NCI-H1930 (cell line): ENCODE measurements at places on chromosomes 5 and 9.

- DNase-seq, result no peak
Observed at GRCh38 chr9:76789840-76790239, 25.6 kb downstream of the PCA3 start.

- no peak for DNase-seq
Observed at GRCh38 chr5:139481580-139482049, 943 bp downstream of the STING1 start.

- no peak for DNase-seq
Observed at GRCh38 chr9:134378901-134379338, 52.7 kb downstream of the RXRA start.

DNA sequence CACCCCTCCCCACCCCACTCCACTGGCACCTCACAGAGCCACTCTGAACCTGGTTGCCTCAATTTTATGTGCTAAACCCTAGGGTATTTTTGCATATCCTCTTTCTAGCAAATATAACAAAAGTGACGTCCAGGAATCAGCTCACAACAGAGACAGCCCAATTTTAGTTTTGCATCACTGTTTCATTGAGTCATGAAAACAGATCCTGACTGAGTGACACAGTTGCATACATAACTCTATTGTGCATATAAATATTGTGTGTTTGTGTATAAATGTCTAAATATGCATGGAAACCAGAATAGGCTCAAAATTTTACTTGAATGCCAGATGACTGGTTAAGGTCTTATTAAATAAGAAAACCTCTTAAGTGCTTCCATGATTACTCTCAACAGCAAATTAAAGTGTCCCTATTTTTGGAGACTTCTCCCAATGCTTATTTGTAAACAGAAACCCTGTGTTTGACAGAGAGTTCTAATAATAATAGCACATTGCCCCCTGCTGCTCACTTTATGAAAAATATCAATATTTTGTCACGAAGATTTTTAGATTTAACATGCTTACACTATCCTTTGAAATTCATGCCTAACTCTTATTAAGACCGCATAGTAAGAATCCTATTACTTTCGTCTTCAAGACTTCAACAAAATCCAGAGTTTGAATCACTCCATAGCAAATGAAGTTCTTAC is 75.5 kb upstream of the PRRC1 start:
- DNase-seq, result no peak

GRCh38 chr5:7678030-7678429 is 172.9 kb downstream of the CFAP90 start:
- DNase-seq, result no peak

DNA sequence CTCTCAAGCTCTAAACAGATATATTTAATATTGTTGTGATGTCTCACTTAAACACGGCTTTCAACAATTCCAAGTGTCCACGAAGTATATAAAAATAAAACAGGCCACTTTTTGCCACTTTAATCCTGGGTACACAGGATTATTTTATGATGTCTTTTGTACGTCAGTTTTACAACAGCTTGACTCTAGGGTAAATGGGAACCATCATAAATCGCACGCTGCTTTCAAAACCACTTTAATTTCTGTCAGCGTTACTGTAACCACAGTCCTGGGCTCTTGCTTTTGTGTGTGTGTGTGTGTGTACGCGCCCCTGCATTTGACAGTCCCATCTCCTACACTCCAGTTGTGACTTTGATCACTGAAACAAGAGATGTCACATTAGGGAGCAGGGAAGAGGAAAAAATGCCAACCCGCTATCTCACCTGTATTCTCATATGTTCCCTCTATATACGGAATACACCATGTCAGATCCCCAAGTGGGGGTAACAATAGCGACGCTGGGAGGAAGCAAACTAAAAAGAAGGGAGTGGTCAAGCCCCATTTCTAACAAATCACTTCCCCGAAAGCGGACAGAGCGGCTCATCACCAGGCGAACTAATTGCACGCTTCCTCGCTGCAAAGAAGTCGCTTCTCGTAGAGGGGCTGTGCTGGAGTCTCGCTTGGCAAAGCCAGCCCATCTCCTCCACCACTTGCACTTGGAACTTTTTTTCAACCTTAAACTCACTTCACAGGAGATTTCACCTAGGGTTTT is 1.2 kb downstream of the BNC2 start:
- DNase-seq, result no peak

DNA sequence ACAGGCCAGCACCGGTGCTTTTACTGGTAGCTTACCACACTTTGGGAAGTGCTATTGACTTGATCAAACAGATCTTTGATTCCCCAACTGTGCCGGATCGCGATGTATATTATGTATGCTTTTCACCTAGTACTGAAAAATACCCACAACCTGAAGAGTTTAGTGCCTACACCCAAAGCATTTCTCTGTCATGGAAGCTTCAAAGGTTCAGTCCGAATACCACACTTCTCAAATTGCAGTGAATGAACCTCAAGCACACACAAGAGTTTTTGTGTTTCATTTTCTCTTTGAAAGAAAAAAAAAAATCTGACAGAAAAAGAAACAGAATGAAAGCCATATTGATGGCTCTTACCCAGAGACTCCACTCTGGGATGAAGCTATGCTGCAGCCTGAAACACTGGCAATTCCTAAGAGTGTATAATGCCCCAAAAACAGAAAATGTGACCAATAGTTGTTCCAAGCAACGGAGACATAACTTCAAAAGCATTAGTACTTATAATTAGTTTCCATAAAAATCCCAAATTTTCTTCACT is 100.9 kb downstream of the EBF1 start:
- DNase-seq, result no peak

GRCh38 chr9:125444166-125444565 is 182.5 kb downstream of the GAPVD1 start:
- no peak for DNase-seq

DNA sequence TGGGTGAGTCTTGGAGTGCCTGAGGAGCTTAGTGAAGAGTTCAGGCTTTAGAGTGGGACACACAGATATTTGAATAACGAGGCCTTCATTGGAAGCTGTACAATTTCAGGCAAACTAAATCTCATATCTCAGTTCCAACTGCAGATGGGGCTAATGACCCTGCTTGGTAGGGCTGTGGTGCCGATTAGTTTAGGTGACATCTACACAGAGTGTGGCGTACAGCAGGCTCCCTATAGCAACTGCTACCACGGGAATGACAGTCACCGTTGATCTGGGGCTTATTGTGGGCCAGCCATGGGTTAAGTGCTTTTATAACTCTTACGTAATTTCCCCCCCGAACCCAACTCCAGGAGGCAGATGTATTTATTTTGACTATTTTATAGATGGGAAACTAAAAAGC is 70.8 kb downstream of the FAT2 start:
- no peak for DNase-seq

- no peak for DNase-seq
Observed at GRCh38 chr9:20409321-20410092, 212.8 kb downstream of the MLLT3 start.

DNA sequence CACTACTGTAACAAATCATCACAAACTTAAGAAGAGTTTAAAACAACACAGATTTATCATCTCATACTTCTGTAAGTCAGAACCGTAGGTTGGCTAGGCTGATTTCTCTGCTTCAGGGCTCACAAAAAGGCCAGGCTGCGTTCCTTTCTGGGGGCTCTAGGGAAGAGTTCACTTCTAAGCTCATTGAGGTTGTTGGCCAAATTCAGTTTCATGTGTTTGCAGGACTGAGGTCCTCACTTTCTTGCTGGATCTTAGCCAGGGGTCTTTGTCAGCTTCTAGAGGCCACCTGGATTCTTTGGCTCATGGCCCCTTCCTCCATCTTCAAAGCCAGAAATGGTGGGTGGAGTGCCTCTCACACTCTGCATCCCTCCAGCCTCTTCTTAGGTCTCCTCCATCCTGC is 76.0 kb downstream of the ACTBL2 start:
- no peak for DNase-seq

GRCh38 chr9:35579130-35579529 is 25.9 kb upstream of the TESK1 start:
- DNase-seq, result no peak

DNA sequence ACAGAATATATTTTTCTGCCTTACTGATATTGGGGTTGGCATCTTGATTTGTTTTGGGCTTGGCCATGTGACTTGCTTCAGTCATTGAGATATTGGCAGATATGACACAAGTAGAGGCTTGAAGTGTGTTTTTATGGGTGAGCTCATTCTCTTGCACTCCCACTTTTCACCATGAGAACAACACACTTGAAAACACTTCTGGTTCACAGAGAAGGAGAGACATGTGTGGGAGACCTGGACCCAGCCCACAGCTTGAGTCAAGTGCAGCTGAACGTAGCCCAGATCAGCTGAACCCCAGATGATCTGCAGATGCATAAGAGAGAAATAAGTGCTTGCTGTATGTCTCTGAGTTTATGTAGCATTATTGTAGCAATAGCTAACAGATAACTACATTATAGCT is 155.4 kb downstream of the SEMA6A start:
- no peak for DNase-seq

- no peak for DNase-seq
Observed at GRCh38 chr5:155128786-155129512, 115.4 kb downstream of the KIF4B start.

DNA sequence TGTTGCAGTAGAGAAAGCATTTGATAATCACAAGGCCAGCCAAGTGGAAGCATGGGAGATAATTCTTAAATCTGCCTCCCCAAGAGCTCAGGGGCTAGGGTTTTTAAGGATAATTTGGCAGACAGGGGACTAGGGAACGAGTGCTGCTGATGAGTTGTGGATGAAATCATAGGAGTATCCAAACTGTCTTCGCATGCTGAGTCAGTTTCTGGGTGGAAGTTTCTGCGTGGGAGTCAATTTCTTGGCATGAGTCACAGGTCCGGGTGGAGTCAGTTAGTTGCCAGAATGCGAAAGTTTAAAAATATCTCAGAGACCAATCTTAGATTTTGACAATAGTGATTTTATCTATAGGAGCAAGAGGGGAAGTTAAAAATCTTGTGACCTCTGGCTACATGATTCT is 112.6 kb downstream of the TMC1 start:
- no peak for DNase-seq

GRCh38 chr5:173653822-173654523 is 37.5 kb upstream of the BOD1 start:
- no peak for DNase-seq

GRCh38 chr5:53549792-53550191 is 10.6 kb upstream of the NDUFS4 start:
- no peak for DNase-seq

GRCh38 chr5:124920909-124921666 is 174.6 kb upstream of the ZNF608 start:
- peak; percentile 28 for DNase-seq

GRCh38 chr9:137785704-137786161 is 91.8 kb upstream of the CACNA1B start:
- DNase-seq, result no peak

- DNase-seq, result no peak
Observed at GRCh38 chr9:111957856-111958631, 61.4 kb downstream of the UGCG start.

DNA sequence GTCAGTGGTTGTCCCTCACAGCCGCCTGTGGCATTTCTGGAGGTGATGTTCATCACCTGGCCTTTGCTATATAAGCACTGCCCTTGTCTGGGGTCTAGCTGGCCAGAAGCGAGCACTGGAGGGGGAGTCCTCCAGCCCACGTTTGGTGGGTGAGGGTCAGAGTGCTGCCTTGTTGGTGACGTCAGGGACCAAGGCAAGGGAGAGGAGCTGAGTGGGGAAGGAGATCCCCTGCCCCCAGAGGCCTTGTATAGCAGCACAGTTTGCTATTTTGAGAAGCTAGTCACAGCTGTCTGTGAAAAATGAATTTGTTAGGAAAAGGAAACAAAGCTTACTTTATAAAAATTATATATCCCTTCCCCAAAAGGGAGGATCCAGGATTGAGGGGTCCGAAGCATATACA is 49.8 kb downstream of the SYK start:
- no peak for DNase-seq

GRCh38 chr5:78601559-78602314 is 46.8 kb downstream of the LHFPL2 start:
- DNase-seq, result no peak

DNA sequence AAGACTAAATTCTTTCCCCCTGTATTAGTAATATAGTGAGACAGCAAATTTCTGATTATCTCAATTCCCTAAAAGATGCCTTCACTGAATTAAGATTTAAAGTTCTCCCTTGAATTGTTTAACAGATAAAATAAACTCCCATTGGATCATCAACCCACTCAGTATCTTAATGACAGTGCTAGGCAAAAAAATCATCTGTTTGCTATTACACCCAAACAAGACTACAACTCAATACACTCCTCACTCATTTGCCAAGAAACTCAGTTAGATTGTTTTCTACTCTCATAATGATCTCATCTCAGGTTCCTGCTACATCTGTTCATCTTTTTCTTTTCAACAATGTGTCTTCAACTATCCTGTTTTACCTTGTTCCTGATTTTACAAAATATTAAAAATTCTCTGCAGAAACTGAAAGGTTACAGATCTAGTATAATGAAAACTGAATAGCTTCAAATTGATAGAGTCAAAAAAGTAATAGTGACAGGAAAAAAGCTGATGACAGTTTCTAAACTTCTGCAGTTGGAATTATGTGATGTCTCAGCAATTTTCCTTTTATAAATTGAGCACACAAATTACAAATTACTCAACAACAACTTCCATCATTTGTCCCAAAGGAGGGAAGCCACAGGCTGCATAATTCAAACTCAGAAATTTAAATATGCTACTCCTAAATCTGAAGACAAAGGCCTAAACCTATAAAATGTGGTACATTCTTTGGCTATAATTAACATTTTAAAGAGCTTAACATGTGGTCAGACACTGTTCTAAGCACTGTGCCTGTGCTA is 39.4 kb downstream of the HOMER1 start:
- no peak for DNase-seq

GRCh38 chr9:27428551-27428950 is 95.5 kb upstream of the IFNK start:
- DNase-seq, result no peak

DNA sequence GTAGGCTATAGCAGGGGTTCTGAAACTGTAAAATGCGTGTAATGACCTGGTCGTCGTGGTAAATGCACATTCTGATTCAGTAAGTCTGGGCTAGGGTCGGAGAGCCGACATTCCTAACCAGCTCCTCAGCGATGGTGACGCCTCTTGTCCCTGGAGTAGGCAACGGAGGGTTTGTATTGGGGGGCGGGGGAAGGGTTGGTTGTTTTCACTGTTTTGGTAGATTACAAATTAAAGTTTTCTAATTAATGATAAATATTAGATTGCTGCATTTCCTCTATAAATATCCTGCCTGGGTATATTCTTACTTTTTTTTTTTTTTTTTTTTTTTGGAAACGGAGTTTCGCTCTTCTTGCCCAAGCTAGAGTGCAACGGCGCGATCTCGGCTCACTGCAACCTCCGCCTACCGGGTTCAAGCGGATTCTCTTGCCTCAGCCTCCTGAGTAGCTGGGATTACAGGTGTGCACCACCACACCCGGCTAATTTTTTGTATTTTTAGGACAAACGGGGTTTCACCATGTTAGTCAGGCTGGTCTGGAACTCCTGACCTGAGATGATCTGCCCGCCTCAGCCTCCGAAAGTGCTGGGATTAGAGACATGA is 566 bp upstream of the ALDH7A1 start:
- DNase-seq, result no peak

- no peak for DNase-seq
Observed at GRCh38 chr9:5110867-5111681, 74.4 kb downstream of the INSL6 start.
